Activated naive CD8-positive, alpha-beta T cell treated with anti-CD3 and anti-CD28 coated beads, Interleukin-2, amount 10 ng/mL, durations not matched to agents 7 days and 5 days (primary cell): ENCODE measurements at places on chromosomes 2 and 18. TPM values are rescaled to one million over a fixed set of nuclear protein-coding genes. Genes with fewer than 3 reads are reported as not detected.

DNA sequence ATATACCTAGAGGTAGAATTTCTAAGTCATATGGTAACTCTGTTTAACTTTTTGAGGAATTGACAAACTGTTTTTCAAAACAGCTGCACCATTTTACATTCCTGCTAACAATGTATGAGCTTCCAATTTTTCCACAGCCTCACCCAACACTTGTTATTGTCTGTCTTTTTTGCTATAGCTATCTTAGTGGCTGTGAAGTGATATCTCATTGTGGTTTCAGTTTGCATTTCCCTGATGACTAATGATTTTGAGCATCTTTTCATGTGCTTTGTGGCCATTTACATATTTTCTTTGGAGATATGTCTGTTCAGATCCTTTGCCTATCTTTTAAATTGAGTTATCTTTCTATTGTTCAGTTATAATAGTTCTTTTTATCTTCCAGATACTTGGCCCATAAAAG, 273.8 kb downstream of the AGPS start:
- no peak for DNase-seq

The ORC2 gene
- 55.0 TPM for total RNA-seq

DNA sequence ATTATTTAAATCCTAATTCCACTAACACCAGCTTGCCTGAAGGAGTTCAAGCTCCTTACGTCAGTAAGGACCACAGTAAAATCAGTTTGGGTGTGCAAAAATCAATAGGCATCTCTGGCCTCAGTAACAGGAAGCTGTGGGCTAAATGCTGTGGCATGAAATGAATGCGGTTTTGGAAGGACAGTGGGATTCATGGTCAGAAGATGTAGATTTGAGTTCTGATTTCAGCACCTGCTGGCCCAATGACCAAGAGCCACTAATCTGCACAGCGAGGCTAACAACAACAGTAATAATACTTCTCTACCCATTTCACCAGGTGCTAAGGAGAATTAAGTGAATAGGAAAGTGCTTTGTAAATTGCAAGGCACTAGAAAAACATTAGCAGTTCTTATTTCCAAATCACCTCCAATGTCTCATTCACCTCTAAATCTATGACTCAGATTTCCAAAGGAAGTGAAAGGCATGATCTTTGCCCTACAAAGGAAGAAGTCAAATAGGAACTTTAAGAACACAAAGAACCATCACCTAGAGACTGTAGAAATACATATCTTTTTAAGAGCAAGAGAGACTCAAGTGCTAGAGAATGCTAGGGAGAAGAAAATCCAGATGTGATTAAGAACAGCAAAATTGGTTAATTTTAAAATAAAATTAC, 172.6 kb downstream of the ANKRD44 start:
- DNase-seq = no peak

GRCh38 chr2:191625016-191625415, 52.9 kb upstream of the NABP1 start:
- DNase-seq = no peak

- DNase-seq = no peak
These were observed 21.8 kb upstream of the SERPINE2 start for GRCh38 chr2:224060783-224061482.

DNA sequence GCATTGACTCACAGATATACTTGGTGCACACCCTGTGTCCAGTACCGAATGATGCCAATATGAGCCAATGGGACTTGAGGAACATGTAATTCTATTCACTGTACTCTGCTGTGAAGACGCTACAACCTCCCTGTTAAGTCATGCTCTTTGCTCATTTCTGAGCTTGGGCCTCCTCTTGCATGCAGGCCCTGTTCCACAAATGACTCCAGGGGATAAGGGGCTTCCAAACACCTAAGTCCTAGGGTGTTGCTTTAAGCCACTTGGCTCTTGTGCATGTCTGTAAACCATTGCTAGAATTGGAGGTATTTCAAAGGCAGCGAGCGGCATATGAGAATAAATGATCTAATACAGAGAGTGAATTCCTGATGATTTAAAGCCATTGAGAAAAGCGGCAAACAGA, 105.9 kb upstream of the THOC1 start:
- no peak for DNase-seq

GRCh38 chr2:130341562-130342019, 1.1 kb upstream of the IMP4 start:
- no peak for DNase-seq

DNA sequence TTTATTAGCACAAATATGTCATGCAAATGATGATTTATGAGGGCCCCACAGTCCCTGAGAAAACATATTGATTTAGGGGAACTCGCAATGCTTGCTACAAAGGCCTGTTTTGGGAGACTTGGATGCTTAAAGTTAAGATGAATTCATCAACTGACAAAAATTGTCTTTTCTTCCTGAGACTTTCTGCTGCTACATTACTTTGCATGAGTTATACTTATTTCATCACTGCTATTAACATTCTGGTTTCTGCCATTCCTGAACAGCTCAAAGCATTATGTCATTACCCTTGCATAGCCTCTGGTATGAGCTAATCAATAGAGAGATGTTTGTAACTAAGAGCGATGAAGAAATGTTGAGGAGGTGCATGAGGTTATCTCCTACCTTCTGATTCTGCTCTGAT, 74.4 kb downstream of the SOX11 start:
- DNase-seq = no peak

DNA sequence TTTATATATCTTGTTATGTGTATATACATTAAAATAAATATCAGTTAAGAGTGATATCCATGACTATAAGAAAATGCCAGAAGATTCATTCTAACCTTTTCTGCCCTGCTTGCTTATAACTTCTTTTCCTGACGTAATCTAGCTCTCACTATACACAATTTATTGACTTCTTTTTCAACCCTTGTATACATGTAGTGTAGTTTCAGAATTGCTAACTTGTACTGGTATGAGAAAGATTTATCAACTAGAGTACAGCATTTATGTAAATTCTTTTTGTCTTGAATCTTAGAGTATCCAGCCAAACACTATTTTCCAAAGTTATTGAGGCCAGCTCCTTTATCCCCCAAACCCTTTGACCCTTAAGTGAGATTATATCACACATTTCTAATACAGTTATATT, 798.0 kb upstream of the RAB6C start:
- no peak for DNase-seq

The DYTN gene
- not detected for total RNA-seq

DNA sequence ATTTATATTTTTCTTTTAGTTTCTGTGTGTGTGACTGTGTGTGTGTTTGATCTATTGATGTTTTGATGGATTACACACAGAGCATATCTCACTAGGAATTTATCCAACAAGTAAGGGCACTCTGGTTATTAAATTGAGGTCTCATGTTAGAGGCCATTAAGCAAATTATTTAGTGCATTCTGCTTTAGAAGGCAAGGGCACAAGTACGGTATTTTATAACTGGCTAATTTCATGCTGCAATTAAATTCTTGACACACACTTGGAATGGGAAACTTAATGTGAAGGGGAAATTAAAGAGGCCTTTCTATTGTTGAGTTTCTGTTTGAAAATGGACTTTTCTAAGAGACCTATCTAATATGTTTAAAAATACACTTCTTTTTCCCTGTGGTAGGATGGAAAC, 25.8 kb downstream of the NYAP2 start:
- no peak for DNase-seq

DNA sequence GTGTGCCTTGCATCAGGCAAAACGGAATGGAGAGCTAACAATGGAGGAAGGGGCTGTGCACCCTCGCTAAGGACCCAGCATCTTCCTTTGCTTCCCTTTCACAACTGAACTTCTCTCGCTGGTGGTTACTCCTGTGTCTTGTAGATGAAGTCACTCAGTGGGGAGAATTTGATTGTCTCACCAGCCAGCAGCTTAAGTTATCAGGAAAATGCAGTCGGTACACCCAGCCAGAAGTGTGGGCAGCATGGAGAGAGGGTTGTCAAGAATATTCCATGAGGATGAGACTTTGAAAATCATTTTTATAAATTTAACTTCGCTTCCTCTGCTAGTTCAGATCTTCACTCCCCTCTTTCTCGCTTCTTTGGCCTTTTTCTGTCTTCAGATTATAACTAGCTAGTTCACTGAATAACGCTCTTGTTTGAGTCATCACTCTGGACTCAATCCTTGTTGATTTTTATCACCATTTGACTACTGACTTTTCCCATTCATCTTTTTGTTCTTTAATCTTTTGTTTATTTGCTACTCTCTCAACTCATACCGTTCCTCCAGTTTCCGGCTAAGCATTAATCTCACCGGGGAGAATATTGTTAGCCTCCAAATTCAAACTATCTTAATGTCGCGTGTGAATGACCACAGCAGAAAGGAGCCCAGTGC, 221.7 kb downstream of the CD226 start:
- no peak for DNase-seq

GRCh38 chr2:240554767-240555493, 2.9 kb downstream of the ANKMY1 start:
- DNase-seq = no peak

GRCh38 chr18:42425025-42425424, 470.0 kb downstream of the PIK3C3 start:
- no peak for DNase-seq

The LOXHD1 gene
- 0.39 TPM for total RNA-seq

DNA sequence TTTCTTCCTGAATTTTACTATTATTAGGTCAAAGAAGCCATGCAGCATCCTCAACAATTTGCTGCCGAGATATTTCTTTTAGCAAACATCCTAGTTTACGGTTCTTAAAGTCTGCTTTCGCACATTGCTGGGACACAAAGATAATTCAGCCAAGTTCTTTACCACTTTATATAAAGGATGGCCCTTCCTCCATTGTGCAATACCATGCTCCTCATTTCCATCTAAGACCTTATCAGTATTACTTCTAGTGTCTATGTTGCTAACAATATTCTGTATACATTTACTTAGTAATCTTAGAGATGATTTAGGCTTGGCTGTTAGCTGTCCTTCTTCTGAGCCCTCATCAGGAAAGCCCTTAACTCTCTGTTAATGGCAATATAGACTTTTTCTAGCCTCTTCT, 8.0 kb upstream of the REG1A start:
- DNase-seq = no peak

- no peak for DNase-seq
These were observed 4.8 kb downstream of the IMPA2 start for GRCh38 chr18:11986061-11986460.
